ENCODE measurements at places on chromosomes 5 and 9.

DNA sequence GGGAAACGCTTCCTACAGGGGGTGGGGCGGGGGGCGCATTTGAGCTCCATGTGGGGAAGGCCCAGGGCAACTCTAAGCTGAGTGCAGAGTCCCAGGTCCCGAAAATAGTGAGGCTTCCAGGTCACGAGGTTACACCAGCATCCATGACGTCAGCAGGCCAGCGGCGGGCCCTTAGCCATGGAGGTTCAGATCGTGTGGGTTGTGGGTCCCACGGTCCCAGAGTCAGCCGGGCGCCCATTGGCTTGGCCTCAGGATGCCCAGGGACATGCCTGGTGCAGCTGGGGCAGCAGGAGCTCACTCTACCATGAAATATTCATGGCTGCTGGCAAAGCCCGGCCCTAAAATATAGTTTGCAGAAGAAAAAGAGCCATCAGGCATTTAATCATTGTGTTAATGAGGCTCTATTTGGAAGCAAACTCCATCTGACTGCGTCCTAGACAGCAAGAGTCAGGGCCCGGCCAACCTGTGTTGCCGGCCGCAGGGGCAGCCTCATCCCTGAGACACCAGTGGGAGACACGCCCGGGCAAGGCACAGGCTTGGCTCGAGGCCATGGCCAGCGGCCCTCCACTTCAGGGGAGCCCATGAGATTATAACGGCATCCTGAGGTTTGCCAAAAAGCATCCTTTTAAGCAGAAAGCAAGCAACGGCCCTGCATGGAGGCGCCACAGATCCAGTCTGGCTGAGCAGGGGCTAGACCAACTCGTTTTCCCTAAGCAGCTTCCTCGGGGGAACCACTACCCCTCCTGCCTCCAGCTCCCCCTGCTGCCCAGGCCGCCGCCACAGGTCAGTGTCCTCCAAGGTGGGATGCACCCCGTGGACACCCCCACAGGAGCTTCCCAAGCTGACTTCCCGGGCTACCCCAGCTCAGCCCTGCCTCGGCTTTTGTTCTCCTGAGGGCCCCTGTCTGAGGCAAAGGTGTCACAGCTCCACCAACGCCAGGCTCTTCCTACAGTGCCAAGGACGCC lies 108.9 kb upstream of the PPP1R26 start:
- DNase-seq = peak; percentile 16

DNA sequence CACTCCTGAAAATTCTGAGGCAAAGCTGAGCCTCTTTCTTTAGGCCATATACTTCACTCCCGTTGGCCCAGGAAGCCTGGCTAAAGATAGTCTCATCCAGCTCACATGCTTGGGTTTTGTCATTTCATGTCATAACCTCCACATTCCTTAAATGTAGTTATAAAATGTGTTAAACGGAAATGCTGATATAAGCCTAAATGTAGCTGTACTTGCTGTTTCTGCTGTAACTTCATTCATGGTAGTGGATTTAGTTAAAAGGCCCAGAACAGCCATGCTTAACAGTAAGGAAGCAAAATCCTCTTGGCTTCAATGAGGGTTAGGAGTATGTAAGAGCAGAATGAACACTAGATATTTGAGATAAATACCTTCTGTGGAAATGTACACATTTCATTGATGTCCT lies 135.8 kb upstream of the TMEM161B start:
- no peak for DNase-seq

- no peak for DNase-seq
Observed at GRCh38 chr5:57696825-57697570, 214.4 kb upstream of the ACTBL2 start.

GRCh38 chr9:82621447-82621846 lies 441.5 kb downstream of the RASEF start:
- DNase-seq = no peak

- no peak for DNase-seq
Observed at GRCh38 chr9:114098936-114099668, at the start of gene KIF12. Gene KIF12 (minus strand): TSS chr9:114099292. CDS start chr9:114099276, 16 bp downstream.

- DNase-seq = no peak
Observed at GRCh38 chr5:92644266-92644886, 936.6 kb downstream of the NR2F1-AS1 start.

- no peak for DNase-seq
Observed at GRCh38 chr9:116366241-116366640, 212.7 kb downstream of the PAPPA start.

- DNase-seq = no peak
Observed at GRCh38 chr9:122144836-122145591, 14.6 kb downstream of the NDUFA8 start.

DNA sequence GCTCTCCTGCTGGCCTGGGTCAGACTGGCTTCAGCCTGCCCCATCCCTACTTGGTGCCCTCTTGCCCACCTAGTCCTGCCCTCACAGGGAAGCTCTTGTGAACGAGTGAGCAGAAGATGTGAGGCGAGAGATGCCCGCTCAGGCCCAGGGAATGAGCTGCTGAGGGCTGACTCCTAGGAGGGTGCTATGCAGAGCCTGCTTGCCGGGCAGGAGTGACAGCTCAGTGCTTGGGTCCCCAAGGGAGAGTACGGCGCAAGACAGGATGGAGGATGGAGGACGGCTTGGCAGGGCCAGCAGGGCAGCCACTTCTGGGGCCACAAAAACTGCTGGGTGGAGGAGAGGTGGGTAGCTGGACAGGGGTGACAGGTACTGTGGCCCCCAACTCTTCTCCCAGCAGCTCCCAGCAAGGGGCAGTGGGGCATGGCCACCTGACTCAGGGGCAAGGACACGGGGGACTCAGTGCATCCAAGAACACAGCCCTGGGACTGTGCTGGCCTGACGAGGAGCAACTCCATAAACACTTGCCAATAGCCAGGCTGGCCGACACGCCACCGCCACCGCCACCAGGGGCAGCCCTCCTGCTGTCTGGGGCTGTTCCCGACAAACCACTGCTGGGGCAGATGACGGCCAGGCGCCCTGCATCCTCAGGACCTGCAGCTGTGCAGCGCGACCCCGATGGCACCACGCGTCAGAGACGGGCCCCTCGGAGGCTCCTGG lies 55.6 kb upstream of the UBAC1 start:
- no peak for DNase-seq

DNA sequence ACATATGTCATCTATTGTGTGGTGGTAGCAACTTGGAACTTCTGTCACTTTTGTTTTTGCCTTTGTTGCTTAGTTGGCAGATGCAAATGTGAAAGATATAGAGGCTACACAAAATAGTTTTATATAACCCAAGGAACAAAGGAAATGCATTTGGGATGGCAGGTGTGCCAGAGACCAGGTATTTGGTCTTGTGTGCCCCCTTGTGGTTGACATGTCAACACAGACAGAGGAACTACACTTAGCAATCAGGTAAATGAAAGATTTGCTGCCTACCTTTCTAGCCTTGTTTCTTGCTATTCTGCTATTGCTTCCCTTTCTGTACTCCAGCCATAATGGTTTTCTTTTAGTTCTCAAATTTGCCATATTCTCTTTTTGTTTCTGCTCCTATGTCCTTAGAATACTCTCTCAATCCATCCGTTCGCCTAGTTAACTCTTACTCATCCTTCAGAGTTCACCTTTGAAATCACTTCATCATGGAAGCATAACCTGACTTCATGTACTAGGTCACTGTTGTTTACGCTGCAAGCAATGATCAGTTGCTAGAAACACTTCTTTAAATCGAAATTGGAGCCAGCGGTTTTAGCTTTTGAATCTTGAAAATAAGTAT lies 119.5 kb downstream of the TRPM3 start:
- DNase-seq = peak; percentile 25

GRCh38 chr5:5483880-5484598 lies 61.6 kb downstream of the ICE1 start:
- DNase-seq = no peak

DNA sequence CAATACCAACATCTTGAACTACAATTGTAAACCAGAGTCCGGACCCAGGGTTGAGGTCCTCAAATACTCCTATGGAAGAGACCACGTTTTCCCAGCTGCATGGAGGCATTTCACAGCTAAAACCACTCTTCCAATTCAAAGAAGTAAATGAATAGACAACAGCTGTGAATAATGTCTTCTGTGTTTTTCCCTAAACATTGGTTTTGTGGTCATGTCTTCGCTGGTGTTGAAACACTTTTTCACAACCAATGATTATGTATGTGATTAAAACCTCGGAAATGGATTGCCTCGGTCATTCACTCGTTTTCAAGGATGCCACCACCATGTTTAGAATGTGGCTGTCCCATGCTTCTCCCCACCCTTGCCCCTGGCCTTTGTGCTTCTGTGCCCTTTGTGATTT lies 9.4 kb upstream of the TENT4A start:
- no peak for DNase-seq

DNA sequence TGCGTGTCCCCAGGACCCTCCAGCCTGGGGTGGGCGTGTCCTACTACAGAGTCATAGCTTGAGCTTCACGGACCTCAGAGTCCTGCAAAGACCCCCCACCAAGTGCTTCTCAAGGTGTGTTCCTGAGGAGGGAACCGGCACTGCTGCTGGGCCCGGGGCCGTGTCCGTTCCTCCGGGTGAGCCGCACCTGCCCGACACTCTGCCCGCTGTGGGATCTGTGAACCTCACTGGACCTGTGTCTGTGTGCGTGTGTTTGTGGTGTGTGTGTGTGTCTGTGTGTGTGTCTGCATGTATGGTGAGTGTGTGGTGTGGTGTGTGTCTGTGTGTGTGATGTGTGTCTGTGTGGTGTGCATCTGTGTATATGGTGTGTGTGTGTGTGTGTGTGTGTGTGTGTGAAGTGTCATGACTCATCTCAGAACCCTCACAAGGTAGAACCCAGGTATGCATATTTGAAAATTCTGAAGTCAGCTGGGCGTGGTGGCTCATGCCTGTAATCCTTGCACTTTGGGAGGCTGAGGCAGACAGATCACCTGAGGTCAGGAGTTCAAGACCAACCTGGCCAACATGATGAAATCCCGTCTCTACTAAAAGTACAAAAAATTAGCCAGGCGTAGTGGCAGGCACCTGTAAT lies 40.9 kb upstream of the RXRA start:
- no peak for DNase-seq

GRCh38 chr5:56698463-56699381 lies 116.6 kb upstream of the MAP3K1 start:
- no peak for DNase-seq

- DNase-seq = no peak
Observed at GRCh38 chr5:38497946-38498345, 58.5 kb downstream of the LIFR start.

- DNase-seq = no peak
Observed at GRCh38 chr9:134057751-134058701, 9.8 kb downstream of the BRD3 start.

GRCh38 chr9:95696701-95697100 lies 178.8 kb upstream of the ERCC6L2 start:
- no peak for DNase-seq

DNA sequence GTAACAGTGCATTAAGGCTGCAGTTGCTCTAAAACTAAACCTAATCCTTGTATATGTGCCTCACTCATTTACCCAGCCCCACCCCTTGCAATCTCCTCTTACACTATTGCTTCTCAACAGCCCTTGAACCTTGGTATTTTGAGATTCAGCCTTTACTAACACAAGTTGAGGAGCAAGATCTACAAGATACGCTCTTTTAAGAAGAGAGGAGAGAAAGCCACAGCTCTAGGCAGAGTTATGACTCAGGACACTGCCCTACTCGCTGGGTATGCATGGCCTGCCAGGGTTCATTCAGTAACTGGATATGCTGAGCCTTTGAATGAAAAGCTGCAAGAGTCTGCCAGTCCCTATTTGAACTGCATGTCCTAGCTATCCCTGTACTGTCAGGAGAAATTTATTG lies 219.5 kb downstream of the PCSK5 start:
- no peak for DNase-seq

GRCh38 chr9:137045294-137046087 lies 486 bp downstream of the NPDC1 start:
- peak; percentile 34 for DNase-seq

- no peak for DNase-seq
Observed at GRCh38 chr5:168877132-168877892, 298.1 kb upstream of the PANK3 start.

GRCh38 chr5:155831491-155831890 lies 495.5 kb upstream of the SGCD start:
- DNase-seq = no peak

DNA sequence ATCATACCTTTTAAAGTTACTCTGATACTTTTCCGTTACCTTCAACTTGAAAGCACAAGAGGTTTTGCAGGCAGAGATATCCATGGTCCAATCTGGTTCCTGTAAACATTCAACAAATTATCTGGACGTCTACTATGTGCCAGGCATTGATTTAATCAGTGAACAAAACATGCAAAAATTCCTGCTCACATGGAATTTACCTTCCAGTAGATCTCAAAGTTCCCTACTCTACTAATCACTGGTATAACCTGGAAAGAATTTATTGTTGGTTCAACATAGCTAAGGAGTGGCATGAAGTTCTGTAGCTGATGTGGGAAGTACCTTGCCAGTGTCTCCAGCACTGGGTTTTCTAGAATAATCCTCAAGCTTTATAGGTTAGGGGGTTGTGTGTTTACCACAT lies 9.8 kb downstream of the OCLN start:
- peak; percentile 11 for DNase-seq

GRCh38 chr9:18837402-18837801 lies 195.6 kb downstream of the SAXO1 start:
- DNase-seq = no peak

DNA sequence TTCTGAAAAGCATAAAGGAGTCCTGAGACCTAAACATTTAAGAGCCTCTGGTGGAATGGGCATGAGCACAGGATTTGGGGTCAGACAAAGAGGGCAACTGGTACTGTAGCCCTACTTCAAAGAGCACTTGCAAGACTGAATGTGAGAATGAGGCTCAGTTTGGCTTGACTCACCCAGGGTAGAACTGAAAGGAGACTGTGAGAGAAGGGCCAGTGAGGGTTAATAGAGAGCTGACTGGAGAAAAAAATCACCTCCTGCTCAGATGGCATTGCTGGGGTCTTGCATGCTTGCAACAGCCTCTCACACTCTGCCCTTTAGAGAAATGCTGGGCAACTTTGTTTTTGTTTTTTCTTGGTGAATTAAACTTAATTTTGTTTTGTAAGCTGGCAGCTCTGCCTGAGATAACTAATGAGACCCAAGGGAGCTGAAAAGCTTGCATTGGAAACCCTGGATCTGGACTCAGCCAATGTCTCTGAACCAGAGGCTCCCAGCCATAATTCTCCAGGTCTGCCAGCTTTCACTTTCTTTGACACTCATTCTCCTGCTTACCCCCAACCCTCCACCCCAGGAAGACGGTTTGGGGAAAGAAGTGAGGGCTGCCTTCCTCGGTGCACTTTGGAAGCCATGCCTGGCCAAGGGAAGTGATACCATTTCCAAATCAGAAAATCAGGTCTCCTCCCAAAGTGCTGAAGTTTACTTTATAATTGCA lies 161.1 kb upstream of the PANK3 start:
- no peak for DNase-seq

DNA sequence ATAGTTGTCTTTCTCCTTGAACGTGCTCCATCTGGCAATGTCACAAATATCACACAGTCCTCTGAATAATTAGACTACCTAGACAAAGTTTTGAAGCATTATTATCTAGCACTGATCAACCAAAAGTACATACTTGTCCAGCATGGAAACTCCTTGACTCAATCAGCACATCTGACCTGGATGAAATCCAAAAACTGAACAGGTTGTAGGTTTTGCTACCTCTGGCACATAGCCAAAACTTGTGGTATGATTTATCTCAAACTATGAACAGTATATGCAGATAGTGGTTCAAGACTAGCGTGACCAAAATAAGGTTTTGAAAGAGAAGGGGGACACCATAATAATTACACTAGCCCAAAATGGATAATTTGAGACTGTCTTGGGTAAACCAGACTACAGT lies 158.1 kb downstream of the ARRDC3 start:
- DNase-seq = no peak

- no peak for DNase-seq
Observed at GRCh38 chr5:39905356-39905755, 480.6 kb upstream of the DAB2 start.
